ENCODE measurements at places on chromosomes 16 and 17.

DNA sequence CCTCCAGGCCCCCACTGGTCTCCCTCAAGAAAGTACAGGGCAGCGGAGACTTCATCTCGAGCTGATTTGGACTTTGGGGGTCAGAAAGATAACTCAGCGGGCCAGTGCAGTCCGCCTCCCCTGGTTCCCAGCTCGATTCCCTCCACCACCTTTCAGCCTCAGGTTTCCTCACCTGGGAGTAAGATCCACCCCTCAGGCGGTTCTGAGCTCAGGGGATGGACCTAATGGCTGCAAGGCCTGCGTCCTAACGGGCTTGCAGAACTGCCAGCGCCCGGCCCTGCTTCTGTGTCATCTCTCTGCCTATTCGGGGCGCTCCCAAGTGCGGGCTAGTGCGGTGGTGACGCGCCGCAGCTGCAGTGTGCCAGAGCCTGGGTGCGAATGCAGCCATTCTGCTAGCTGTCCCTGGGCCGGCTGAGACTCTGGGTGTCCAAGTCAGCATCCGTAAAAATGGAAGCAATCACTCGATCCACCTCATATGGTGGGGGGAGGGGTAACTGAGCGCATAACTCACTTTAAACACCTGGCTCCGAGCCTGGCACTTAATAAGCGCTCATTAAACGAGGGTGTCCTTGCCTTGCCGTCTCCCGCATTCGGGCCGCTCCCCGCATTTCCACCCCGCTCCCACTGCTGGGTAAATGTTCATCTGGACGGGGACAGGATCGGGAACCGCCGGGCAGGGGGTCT, 129.6 kb upstream of the LHX1 start:
- DNase-seq, result no peak

- DNase-seq, result no peak
Observed at GRCh38 chr17:63544467-63545301, 5.6 kb upstream of the DCAF7 start.

DNA sequence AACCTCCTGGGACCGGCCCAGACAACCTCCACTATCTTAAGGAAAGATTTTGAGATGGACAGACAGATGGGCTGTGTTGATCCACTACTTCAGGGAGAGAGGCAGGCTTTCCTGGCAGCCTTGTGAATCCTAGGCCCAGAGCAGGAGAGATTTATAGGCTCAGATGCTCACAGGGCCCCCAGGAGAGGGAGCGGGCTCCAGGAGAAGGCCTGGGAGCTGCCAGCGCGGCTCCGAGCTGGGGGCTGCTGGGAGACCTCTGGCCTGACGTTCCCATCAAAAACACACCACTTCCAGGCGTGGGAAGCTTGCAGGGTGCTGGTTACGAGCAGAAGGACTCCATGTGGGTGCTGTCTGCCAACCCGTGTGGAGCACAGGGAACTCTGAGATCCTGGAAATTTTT, 53.2 kb downstream of the MYH11 start:
- DNase-seq, result no peak

GRCh38 chr17:47267354-47267828, 13.8 kb downstream of the ITGB3 start:
- DNase-seq, result no peak

GRCh38 chr17:80208050-80208449, 12.1 kb downstream of the SGSH start:
- no peak for DNase-seq

GRCh38 chr17:28675980-28676379, 14.0 kb downstream of the SUPT6H start:
- peak; percentile 43 for DNase-seq

- DNase-seq, result no peak
Observed at GRCh38 chr17:27153005-27153404, 140.9 kb upstream of the WSB1 start.

- DNase-seq, result no peak
Observed at GRCh38 chr17:75006653-75007052, 5.8 kb upstream of the MRPL58 start.

DNA sequence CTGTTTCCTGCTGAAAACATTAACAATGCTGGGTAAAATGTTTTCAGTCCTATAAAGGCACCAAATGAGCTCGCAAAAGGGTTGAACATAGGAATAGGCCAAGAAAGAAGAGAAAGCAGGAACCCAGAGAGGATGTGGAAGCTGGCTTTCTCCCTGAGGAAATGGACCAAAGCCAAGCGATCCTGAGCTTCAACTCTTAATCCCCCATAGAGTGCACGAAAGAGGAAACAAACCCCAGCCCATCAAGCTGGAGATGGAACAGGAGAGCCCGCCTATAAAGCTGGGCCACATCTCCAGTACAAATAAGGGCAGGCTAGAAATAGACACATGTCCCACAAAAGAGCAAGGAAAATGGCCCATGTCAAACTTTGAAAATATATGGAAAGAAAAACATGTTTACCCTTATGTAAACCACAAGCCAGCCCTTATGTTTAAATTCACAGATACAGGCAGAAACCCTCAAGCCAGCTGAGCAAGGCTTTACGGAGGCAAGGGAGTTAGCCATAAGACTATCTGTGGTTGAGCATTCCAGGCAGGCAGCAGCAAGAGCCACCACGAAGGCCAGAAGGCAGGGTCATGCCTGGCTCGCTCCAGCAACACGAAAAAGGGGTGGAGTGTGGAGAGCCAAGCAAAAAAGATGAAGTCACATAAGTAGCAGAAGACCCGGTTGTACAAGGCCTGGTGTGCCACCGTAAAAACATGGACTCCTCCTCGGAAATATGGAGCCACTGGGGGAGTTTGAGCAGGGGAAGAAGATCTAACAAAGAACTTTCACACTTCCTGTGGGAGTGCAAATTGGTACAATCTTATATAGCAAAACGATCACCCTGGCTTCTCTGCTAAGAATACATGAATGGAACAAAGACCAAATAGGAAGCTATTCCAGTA, 27.8 kb downstream of the COPRS start:
- no peak for DNase-seq

DNA sequence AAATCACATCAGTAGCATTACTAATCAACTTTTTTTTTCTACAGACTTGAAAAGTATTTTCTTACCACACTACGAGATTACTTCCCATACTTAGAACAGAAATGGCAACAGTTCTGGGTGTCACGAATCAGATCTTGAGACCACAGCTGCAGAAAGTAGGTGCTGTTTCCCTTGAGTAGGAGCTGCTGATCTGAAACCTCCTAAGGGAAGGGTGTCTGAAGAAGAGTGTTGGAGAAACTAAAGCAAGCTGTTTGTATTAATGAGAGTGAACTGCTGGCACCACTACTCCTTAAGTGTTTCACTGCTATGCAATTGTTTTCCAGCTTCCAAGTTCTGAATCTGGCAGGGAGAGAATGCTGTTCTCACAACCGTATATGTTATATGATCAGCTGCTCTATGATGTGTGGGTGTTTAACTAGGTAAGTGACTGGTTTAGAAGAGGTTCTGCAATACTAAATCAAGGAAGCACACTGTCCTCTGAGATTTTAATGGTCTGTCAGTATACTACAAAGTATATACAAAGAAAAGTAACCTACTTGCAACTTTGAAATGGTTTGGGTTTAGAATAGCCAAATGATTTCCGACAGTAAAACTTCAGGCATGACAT, 3.3 kb downstream of the ZNF652 start:
- DNase-seq, result no peak

DNA sequence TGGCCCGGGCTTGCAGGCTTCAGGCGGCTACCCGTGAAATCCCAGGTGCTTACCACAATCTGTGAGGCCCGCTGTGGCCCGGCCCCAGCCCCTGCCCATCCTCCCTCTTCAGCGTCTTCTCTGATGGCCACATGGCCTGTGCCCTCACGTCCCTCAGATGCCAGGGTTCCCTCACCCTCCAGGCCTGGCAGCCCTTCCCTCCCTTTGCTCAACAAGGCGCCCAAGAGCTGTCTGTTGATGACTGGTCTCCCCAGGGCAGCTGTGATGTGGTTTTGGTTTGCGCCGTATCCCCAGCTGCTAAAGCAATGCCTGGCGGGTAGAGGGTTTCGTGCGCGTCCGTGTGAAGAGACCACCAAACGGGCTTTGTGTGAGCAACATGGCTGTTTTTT, 35.1 kb downstream of the PMM2 start:
- no peak for DNase-seq

DNA sequence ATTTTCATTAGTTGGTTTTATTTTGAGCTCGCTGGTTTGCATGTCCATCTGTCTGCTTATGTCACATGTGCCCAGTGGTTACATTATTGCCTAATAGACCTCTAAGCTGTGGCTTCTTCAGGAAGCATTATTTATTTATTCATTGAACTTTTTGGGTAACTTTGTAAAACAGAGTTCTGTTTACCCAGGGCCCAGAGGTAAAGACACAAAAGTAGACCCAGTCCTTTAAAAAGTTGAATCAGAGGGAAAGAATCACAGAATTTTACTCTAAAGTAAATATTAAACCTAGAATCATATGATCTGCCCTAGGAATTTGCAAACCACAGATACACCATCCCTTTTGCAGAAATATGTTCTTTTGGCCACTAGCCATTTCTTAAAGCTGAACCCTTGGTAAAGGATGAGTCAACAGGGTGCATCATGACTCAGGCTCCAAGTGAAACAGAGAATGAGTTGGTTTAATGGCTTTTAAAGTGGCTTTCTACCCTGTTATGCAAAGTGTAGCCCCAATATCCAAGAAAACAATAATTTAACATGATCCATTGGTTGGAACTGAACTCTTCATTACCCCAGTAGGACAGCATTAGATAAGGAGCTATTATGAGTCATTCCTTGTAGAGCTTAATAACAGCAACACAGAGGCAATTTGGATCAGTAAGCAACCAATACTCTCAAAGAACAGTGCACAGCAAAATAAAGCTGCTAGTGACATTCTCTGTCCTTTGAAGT, 236.3 kb downstream of the KCNJ2 start:
- DNase-seq, result no peak

- no peak for DNase-seq
Observed at GRCh38 chr17:50589095-50589705, 28.7 kb downstream of the CACNA1G start.

- no peak for DNase-seq
Observed at GRCh38 chr16:81770008-81770407, 9.1 kb upstream of the PLCG2 start.

GRCh38 chr17:44914148-44914547, 1.2 kb downstream of the GFAP start:
- no peak for DNase-seq

DNA sequence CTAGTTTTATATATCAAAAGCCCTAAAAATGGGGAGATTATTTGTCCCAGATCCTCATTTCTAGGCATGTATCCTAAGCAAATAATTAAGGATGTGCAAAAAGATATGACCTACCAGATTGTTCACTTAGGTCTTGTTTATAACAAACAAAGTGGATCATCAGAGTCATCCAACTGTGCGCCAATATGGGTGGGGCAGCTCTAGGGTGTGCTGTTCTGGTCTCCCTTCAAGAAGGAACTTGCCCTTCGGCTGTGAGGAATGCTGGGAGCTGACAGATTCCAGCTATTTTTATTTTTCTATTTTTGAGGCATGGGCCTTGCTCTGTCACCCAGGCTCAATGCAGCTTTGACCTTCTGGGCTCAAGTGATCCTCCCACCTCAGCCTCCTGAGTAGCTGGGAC, 13.8 kb downstream of the CHP2 start:
- DNase-seq, result no peak

GRCh38 chr16:11354733-11355574, 9.7 kb downstream of the RMI2 start:
- peak; percentile 87 for DNase-seq

GRCh38 chr16:21619765-21620425, 20.5 kb downstream of the METTL9 start:
- no peak for DNase-seq

GRCh38 chr17:42165751-42166150, 11.0 kb upstream of the RAB5C start:
- no peak for DNase-seq

DNA sequence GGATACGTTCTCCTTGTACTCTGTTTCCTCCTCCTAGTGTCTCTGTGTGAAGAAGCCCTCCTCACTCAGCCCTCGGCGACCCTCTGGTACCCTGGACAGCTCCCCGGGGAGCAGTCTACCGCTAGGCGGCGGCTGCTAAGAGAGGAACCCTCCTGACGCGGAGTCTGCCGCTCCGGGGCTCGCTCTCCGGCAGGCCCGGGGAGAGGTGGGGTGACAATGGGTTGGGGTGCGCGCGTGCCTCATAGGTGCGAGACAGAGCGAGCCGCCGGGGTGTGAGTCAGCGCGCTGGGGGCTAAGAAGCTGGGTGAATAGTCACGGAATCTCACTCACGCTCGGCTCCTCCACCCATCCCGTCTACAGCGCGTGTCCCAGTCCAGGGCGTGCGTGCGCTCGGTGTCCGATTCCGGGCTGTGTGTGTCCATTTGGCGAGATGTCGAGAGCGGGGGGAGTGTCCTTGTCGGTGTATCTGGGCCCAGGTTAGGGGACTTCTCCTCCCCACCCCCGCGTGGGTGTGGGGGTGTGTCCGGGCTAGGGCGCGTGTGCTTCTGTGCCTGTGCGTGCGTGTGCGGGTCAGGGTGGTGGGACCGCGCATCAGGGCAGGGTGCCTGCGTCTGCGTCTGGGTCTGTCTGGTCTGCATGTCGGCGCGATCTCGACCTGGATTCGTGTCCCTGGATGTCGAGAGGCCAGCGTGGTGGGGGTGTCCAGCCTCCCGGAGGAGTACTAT, 577 bp upstream of the HS3ST2 start:
- no peak for DNase-seq

GRCh38 chr16:49108611-49109010, 173.0 kb downstream of the CBLN1 start:
- no peak for DNase-seq

DNA sequence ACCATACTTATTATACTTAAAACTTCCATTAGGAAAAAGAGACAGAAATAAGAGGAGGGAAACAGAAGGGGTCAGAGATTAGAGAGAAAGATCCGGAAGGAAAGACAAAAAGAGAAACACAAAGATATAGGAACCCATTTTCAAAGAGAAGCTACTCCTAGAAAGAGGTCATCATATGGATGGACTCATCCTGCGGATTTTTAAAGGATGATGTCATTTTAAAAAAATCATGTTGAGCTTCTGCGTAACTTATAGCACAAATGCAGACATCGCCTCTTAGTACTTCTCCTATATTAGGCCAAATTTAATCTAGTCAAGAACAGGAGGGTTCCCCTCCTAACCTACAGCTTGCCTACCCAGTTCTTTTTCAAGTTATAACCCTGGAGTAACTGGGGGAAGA, 18.1 kb downstream of the EFTUD2 start:
- DNase-seq, result no peak

DNA sequence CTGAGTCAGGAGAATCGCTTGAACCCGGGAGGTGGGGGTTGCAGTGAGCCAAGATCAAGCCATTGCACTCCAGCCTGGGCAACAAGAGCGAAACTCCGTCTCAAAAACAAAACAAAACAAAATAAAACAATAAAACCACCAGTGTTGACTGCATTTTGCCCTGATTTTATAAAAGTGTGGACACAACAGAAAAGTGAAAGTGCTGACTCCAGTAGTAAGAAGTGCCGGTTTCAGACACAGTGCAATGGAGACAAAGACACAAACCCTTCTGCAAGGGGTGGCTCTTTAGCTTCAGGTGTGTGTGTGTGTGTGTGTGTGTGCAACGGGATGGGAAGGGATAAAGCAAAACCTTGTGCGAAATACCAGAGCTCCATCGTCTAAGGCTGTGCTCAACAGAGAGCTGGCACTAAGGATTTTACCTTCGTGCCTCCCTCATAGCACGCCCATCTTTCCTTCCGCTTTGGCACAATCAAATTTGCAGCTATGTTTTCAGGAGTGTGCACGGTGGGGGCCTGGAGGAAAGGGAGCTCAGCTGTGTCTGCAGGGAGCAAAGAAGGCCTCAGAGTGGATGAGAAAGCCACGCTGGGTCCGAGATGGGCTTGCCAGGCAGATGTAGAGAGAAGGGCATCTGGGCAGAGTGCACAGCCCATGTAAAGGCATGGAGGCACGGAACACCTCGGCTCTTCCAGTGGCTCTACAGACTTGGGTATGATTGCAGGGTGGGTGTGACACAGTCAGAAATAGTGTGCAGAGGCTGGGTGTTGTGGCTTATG, 15.5 kb downstream of the MXRA7 start:
- DNase-seq, result no peak

GRCh38 chr17:44171931-44172455, 1.5 kb downstream of the ASB16 start:
- no peak for DNase-seq
